ENCODE measurements at places on chromosomes 5 and 9.

DNA sequence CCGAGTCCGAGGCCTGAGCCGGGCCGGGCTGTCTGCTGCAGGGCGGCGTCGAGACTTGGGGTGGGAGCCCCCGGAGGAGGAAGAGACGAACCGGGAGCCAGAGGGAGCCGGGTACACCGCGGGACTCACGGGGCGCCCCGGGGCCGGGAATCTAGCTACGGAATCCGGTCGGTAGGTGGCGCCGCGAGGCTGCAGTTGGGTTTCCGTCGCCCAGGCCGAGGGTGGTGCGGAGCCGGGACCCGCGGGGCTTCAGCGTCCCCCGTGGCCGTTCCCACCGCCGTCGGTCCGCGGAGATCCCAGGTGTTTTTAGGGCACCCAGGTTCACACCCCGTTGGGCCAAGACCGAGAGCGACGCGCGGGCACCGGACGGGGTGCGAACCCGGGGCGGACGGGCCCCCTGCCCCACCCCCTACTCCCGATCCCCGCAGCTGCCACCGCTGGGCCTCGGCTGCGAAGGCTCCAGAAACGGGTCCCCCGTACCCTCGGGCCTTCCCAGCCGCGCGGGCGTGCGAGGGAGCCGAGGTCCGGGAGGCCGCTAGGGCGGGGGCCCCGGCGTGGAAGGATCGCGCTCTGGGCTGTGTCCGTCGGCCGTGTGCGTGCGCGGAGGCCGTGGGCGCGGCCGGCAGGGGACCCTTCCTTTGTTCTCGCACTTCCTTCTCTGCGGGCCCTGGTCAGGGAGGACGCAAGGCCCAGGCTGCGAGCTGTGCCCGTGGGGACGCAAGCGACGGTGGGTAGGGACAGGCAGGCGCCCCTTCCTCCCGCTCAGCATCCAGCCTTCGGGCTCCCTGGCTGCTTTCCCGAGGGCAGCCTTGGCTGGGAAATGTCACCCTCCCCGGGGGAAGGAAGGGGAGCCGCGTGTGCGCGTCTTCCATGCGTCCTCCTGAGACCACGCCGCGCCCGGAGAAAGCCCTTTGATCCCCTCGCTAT, 146.6 kb downstream of the GAPVD1 start:
- DNase-seq = peak; percentile 35

GRCh38 chr9:109941771-109942170, 161.8 kb downstream of the PALM2AKAP2 start:
- no peak for DNase-seq

DNA sequence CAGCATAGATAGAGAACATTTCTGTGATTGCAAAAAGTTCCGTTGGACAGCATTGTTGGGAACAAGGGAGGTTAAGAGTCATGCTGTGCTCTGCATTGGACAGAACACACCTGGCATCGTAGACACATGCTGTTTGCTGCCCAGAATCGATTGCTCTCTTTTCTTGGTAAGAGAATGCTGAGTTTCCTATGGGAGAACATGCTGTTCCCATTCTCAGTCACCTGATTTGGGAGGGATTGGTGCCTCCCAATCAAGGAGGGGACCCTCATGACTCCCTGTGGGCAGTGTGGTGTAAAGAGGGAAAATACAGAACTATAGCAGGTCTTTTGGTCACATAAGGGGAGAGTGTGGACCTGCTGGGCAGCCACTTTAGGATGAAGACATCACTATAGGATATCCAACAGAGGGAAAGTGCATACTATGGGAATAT, 555.4 kb upstream of the CLINT1 start:
- no peak for DNase-seq

- DNase-seq = no peak
Observed at GRCh38 chr9:137294091-137294680, 7.9 kb downstream of the NRARP start.

GRCh38 chr9:27929841-27930240, 356.6 kb upstream of the C9orf72 start:
- DNase-seq = no peak

GRCh38 chr9:84337252-84337651, 3.3 kb downstream of the SLC28A3 start:
- DNase-seq = no peak

DNA sequence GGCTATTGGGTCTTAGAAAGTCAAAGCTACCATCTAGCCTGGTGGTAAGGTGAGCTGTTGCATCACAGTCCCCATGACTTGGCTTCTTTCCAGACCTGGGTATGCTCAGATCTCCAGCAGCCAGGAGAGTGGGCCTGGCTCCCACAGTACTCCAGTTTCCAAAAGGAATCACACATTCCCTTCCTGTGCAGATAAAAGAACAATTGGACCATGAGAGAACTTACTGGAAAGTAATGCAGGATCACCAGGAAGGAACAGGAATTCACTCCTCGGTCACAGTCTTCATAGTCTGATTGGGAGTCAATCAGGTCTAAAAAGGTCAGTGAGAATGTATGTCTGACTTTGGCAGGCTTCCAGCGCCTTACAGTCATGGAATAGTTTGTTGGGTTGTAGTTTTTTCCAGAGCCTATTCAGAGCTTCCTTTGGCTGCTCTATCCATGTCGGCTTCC, 47.8 kb upstream of the CD180 start:
- no peak for DNase-seq

DNA sequence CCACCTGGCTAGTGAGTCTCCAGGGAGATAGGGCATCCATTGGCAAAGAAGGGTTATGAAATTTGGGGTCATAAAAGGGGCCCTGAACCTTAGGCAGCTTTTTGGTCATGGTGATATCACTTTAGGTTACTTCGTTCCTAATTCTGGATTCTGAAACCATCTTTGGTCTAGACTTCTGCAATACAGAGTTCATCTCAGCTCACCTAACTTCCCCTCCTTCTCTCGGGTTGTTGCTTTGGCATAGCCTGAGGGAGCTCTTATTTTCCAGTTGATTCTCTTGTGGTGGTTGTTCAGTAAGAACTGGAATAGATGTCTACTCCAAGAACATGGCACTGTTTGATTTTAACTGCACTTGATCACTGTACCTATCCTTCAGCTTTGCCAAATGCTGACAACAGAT, 148.9 kb upstream of the RUSC2 start:
- no peak for DNase-seq

DNA sequence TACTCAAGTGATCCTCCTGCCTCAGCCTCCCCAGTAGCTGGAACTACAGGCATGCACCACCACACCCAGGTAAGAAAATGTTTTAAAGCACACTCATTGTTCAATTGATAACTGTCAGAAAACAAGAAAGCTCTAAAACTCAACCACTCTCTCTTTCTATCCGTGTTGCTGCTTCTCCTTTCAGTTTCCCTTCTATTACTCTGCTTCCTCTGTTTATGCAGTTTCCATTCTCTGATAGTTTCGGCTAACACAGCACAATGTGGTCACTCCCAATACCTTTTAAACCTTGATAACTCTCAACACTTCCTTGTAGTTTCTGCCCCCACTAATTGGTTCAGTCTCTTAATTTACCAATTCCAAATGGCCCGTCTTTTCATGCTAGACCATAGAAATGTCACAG, 59.2 kb upstream of the NR4A3 start:
- no peak for DNase-seq

- DNase-seq = no peak
Observed at GRCh38 chr9:91847581-91848091, 102.4 kb downstream of the ROR2 start.

GRCh38 chr5:168747987-168748777, 169.0 kb upstream of the PANK3 start:
- no peak for DNase-seq

DNA sequence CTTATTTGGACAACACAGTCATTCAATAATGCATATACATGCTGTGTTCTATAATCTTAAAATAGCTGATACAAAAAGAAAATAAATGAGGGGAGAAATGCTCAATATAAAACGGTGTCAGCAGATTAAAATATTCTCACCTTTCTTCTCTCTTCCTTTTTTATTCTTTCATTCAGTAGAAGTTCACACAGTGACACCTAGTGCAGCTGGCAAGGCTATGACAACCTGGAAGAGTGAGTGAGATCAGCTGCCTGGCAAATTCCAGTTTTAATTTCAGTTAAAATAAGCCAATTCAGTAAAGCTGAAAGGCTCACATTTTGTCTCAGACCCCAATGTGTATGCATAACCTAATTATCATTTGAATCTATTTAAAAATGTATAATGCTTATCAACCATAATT, 150.3 kb downstream of the RASEF start:
- no peak for DNase-seq

DNA sequence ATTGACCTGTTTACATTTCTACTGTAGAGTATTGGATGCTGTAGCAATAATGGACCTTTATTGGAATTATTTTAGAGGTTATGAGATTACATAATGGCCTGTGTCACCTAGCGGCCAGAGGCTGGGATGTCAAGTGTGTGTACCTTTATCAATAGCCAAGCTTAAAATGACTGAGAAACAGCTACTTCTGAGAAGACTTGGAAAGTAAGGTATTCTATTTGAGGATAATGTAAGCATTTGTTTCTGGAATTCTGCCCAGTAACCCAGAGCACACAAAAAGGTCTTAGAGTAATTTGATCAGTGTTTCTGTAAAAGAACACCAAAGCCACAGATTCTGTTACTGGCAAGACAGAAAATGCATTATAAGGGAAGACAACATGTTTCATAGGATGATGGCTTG, 116.8 kb downstream of the MACIR start:
- no peak for DNase-seq

DNA sequence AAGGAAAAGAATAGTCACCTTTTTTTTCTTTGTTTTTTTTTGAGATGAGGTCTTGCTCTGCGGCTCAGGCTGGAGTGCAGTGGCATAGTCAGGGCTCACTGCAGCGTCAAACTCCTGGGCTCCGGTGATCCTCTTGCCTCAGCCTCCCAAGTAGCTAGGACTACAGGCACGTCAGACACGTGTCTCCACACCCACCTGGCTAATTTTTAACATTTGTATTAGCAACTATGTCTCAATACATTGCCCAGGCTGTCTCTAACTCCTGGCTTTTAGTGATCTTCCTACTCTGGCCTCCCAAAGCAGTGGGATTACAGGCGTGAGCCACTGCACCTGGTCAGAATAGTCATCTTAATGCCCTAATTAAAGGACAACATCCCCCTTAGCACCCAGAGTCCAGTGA, 54.4 kb upstream of the CTSL start:
- no peak for DNase-seq
